ENCODE measurements at places on chromosomes 12 and 14. TPM values are rescaled to one million over a fixed set of nuclear protein-coding genes. Genes with fewer than 3 reads are reported as not detected.
A peak's percentile ranks its signal among the peaks of the same experiment; 100 is the strongest.

GRCh38 chr14:78785265-78785664 is 615.1 kb downstream of the NRXN3 start:
- H3K27ac ChIP-seq = no peak overlapping the region
- no peak for DNase-seq
- no peaks in the 10 kb centered on the region for H3K36me3 ChIP-seq
- H3K4me3 ChIP-seq = no peak overlapping the region
- H3K27me3 ChIP-seq = no peaks in the 10 kb centered on the region

The SCNN1A gene
- total RNA-seq = 17.5 TPM

DNA sequence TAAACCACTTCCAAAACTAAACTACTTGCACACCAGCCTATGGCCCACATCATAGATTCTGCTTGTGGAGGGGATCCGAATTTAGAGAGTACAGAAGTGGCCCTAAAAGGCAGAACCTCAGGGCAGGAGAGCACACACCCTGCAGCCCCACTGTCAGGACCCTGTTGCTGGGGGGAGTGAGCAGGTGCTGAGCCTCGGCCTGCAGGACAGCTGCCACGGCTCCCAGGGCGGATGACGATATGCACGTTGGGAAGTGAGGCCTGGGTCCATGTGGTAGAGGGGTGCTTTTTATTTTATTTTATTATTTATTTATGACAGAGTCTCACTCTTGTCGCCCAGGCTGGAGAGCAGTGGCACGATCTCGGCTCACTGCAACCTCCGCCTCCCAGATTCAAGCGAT is 73.5 kb downstream of the TNFAIP2 start:
- H3K36me3 ChIP-seq = no peaks in the 10 kb centered on the region
- H3K4me3 ChIP-seq = no peak overlapping the region
- H3K27me3 ChIP-seq = no peaks in the 10 kb centered on the region

DNA sequence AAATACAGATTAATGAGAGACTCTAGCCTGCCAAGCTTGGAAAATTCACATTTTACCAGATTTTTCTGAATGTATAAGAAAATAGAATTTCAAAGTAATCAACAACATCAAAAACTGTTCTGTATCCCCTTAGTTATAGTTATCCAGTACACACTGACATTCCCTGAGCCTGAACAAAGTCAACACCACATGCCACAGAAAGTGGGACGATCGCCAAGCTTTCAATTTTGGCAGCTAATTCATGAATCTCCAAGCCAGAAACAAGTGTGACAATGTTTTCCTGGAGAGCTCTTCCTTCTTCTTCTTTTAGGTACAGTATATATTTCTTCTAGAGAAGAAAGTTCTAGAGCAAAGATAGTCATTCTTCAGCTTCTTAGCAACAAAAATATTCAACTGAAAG is 290.2 kb downstream of the PRKD1 start:
- H3K4me1 ChIP-seq = peaks cover 7% of the 10 kb centered on the region
- DNase-seq = peak; percentile 61
- H3K4me3 ChIP-seq = no peak overlapping the region

DNA sequence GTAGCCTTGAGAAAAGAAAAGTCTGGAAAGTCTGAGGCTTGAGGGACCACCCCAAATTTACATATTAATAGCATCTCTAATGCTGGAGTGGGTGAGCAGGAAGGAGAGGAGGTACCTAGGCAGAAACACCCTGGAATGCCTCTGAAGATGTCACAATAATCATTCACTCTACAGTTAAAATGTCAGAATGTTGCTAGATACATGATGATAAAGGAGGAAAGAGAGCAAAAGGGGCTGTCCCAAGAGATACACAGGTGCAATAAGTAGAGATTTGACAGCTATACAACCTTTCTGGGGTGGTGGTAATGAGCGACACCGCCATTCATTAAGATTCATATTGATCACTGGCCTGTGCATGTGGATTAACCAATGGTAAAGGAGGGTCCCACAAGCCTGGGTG is 540.5 kb upstream of the FBXO33 start:
- H3K27ac ChIP-seq = no peak overlapping the region
- H3K4me3 ChIP-seq = no peak overlapping the region
- no peaks in the 10 kb centered on the region for H3K36me3 ChIP-seq

- DNase-seq = no peak
- no peak overlapping the region for H3K27ac ChIP-seq
- H3K36me3 ChIP-seq = no peaks in the 10 kb centered on the region
- no peaks in the 10 kb centered on the region for H3K27me3 ChIP-seq
- H3K4me3 ChIP-seq = no peak overlapping the region
- peaks cover 49% of the 10 kb centered on the region for H3K4me1 ChIP-seq
These were observed 31.2 kb downstream of the VEZT start for GRCh38 chr12:95248604-95249360.

DNA sequence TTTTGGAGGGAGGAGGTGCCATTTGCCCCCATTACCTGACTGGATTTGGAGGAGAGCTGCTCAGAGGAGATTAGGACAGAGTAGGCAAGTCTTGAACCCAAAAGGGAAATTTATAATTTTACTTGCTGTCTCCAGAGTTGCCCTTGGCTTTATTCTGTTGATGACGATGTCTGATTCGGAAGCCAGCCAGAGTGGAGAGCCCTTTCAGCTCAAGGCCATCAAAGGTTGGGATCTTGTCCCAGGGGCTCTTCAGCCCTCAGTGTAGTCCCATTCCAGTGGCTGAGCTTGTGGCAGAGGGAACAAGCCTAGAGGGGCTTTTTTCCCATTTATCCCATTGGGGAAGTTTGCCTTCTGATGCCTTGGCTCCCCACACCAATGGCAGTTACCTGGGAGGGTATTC is 71.8 kb downstream of the HSD17B6 start:
- H3K4me1 ChIP-seq = no peaks in the 10 kb centered on the region
- H3K27me3 ChIP-seq = no peaks in the 10 kb centered on the region
- no peaks in the 10 kb centered on the region for H3K36me3 ChIP-seq
- no peak overlapping the region for H3K27ac ChIP-seq
- no peak overlapping the region for H3K4me3 ChIP-seq

The MIPOL1 gene
- total RNA-seq = 16.7 TPM

- H3K27me3 ChIP-seq = no peaks in the 10 kb centered on the region
- no peak overlapping the region for H3K4me3 ChIP-seq
- no peak for DNase-seq
- H3K4me1 ChIP-seq = no peaks in the 10 kb centered on the region
- H3K36me3 ChIP-seq = peaks cover 39% of the 10 kb centered on the region
These were observed 9.8 kb downstream of the GPR135 start for GRCh38 chr14:59455411-59455810.

The C14orf132 gene
- 13.4 TPM for total RNA-seq

Measured in tibial nerve (tissue), 4 donors.